ENCODE measurements at places on chromosomes 6 and 20.

DNA sequence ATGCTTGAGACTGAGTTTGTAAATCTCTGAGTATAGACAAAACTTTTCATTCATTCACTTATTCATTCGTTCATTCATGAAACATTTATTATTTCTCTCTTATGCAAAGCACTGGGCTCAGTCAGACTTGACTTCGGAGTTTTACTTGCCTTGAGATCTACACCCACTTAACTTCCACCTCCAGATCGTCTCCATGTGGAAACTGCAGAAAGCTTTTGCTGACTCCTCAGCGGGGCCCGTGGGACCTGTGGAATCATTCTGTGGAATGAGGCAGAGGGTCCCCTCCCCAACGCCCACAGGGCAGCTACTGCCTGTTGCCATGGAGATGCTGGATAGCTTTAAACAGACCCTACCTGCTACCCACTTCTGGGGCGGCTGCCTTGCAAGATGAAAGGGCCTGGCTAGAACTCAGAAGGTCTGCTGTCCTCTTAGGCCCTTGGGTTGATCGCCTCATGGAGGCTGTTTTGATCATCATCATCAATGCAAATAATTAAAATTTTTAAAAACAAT lies 66.4 kb upstream of the KCNG1 start:
- DNase-seq: no peak

GRCh38 chr20:63208346-63208909 lies 7.5 kb downstream of the YTHDF1 start:
- no peak for DNase-seq

GRCh38 chr6:160973311-160974250 lies 18.0 kb upstream of the MAP3K4 start:
- DNase-seq: no peak

DNA sequence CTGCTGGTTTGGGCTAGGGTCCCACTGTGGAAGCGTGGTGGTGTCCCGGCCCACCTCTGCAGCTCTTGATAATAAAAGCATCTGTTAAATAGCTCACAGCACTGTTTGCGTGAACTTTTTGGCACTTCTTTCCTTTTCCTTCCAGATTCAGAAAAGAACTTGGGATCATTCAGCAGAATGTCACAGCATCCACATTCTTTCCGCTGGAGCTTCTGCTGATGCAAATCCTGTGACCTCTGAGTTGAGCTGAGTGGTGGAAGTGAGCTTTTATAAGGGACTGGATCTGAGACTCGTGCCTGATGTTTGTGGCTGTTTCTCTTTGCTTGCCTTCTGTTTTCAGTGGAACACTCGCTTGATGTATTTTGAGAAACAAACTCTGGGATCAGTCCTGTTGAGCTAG lies 3.9 kb downstream of the OSBPL2 start:
- no peak for DNase-seq

DNA sequence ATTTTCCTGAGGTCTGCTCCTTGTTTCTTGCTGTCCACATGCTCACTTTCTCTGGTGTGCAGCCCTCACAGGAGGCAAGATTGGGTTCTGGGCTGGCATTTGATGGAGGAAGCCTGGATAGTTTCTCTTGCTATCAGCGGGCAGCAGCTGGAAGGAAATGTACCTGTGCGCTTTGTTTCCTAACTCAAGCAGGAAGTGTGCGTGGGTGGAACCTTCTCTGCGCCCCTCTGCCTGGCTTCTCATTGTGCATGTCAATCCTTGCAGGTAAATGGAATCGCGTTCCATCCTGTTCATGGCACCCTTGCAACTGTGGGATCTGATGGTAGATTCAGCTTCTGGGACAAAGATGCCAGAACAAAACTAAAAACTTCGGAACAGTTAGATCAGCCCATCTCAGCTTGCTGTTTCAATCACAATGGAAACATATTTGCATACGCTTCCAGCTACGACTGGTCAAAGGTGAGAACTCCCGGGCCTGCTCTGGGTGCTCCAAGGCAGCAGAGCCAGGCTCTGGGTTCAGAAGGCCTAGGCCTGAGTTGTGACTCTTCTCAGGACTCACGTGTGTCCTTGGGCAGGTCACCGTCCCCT lies 16.8 kb upstream of the RBM38 start:
- DNase-seq: no peak

- DNase-seq: no peak
These were observed 93.6 kb downstream of the GRM4 start for GRCh38 chr6:34052071-34052825.

GRCh38 chr6:11431455-11431937 lies 106.1 kb upstream of the TMEM170B start:
- DNase-seq: no peak

GRCh38 chr20:44196271-44196670 lies 9.3 kb upstream of the JPH2 start:
- no peak for DNase-seq

GRCh38 chr6:18264923-18265377 lies 620 bp upstream of the DEK start:
- DNase-seq: no peak

DNA sequence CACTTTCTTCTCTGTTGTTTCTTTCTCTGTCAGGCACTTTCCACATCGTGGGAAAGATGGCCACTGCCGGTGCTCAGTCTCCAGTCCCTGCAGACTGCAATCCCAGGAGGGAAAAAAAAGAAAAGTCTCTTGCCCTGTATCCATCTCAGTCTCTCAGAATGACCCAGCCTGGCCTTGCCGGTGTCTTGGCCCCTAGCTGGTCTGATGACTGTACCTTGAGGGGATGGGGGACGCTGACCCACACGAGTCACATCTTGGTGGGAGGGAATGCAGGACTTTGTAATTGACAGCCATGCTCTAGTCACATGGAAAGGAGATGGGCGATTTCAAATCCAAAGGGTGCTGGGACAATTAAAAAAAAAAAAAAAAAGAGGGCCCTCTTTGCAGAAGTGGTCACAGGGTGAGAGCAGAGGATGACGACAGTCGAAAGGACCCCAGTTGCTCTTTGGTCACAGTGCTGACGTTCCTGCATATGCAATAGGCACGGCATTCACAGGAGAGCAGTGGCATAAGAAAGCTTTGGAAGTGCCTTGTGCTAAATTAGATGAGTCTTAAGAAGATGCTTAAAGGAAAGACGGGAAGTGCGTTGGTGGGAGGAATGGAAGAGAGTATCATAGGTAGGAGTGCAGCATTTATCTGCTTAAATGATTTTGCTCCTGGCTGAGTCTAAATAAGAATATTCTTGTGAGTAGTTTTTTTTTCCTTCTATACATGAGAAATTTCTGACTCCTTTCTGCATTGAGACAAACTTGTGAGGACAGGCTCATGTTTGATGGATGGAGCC lies 63.9 kb upstream of the AKAP12 start:
- DNase-seq: no peak

DNA sequence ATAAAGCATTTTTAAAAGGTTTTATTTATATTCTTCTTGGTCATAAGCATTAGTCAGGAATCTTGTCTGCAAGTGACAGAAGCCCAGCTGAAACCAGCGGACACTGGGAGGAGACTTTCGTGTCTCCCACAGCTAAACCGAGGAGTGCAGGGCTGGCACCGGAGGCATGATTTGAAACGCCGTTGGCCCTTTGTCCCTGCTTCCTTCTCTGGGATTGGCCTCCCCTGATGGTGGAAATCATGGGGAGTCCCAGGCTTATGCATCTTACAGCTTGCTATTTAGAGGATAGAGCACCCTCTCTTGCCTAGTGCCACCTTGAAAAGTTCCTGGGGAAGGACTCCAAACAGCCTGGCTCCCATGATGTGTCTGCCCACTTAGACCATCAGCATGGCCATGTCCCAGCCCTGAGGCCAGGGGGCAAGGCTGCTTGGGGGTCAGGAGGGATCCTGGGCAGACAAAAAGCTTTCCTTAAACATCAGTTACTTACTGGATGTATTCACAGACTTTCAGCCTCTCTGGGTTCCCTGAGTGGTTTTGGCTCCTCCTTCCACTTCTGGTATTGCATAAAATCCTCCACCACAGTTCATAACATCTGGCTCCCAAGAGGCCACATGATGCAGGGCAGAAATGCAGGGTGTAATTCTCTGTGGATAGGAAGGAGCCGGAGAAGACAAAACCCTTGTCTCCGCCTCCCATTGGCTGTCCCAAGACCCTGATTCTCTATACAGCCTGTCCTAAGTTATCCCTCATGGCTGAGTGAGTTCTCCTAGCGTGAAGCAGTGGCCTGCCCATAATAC lies 49.3 kb upstream of the INSM1 start:
- DNase-seq: no peak

DNA sequence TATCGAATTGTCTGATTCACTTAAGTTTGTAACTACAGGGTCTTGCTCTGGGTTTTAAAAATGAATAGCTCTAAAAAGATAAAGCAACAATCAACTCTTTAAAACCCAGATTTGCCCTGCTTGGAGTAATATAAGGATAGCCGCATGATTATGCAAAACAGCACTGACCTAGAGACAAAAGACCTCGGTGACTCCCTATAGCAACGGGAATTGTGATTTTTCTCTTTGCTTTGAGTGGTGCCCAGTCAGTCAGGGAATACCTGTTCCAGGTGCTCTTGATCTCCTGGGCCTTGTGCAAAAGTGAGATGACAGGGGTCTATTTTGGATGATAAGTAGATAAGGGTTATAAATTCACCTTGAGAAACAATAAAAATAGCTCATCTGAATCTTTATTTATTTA lies 336.3 kb upstream of the NOX3 start:
- DNase-seq: no peak

- no peak for DNase-seq
These were observed 39.5 kb upstream of the CHD6 start for GRCh38 chr20:41657655-41658054.

GRCh38 chr20:58072695-58073671 lies 155.5 kb downstream of the ANKRD60 start:
- no peak for DNase-seq

DNA sequence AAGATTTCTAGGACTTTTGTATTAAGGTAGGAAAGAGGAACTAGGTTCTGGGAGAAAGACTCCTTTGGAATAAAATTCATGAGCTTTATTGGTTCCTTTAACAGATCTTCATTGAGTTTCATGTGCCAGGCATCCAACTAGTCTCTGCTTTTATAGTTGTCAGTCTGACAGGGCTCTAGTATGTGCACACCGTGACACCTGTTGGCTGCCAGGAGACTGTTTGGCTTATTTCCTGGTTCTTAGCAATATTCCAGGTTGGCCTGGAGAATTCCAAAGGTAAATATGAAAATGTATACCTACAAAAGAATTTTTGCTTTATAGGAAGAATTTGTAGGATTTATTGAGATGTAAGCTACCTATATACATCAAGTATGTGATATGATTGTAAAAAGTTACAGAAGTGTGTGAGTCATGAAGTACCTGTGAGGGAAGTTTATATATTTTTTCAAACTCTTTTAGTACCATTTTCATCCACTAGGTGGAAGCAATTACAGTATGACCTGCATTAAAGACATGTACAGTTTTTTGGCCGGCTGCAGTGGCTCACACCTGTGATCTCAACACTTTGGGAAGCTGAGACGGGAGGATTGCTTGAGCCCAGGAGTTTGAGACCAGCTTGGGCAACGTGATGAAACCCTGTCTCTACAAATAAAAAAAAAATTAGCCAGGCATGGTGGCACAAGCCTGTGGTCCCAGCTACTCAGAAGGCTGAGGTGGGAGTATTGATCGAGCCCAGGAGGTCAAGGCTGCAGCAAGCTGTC lies 35.2 kb downstream of the NDUFAF5 start:
- DNase-seq: no peak

DNA sequence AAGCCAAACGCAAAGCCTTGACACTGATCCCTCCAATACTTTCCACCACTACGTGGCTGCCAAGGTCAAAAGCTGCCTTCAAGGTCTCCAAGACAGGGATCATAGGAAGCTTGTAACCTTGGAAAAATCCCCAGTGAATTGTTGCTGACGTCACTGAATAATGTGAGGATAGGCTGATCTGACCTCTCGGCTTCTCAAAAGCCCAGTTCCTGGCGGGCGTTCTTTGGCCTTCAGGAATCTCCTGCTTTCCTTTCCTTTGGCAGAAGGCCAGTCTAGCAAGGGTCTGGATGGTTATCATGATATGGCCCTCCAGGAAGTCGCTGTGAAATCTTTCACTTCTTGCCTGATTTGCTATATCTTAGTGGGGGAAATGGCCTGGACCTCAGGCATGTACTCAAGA lies 61.4 kb upstream of the TNFAIP3 start:
- DNase-seq: no peak

GRCh38 chr20:62902926-62903615 lies 23.2 kb downstream of the DIDO1 start:
- no peak for DNase-seq

- DNase-seq: no peak
These were observed 152.6 kb downstream of the BCKDHB start for GRCh38 chr6:80259118-80259517.

DNA sequence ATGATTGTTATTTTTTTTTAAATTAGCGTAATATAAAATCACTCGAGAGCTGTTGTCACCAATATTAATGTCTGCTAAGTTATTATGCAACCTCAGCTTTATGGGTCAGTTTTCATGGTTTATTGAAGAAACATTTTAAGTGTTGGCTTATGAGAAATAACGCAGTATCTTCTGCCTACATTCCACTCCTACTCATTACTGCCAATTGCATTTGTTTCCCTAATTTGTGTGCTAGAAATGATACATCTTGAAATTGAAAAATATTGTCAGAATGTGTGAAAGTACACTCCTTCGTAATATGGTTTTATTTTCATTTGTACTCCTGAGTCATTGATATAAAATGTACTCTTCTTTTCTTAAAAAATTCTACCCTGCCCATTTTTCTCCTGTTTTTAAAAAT lies 333.3 kb upstream of the HSF2 start:
- no peak for DNase-seq

- DNase-seq: no peak
These were observed 584 bp downstream of the PTK7 start for GRCh38 chr6:43076464-43077332.

DNA sequence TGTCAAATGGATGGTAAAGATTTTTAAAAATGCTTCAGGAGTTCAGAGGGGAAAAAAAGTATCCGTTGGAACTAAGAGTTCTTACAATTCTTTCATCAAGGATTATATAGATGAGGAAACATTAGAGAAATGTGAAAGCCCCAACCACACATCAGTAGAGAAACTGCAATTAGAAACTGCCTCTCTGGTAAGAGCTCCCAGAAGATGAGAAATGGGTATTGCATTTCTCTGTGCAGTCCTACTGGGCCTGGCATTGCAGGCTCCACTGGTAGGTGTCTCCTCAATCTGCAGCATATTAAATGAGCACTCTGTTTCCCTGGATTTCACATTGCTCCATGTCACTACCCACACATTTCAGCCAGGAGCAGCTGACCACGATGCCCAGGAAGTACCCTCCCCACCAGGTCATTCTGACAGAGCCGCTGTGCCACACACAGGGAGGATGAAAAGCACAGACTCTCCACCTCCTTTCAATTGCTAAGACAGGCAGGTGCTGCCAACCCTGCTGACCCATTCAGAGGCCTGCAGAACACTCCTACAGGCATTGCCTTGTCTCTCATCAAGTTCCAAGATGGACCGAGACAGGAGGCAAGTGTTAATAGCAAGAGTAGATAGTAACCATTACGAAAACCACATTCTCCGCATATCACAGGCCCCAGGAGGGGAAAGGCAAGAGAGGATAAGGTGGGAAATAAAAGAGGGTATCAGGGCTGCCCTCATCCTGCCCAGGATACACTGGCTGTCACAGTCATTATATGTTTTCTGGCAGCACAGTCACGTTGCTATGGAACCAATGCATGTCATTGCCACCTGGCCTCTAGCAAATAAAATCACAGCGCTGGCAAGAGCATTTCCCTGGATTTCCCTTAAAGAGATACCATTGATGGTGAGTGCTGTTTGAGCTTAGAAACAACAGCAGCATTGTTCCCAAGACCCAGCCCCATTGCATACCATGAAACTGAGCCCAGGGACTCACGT lies 241.7 kb downstream of the ATXN1 start:
- DNase-seq: no peak

Data from activated T-helper 1 cell treated with anti-CD3 and anti-CD28 coated beads, Interleukin-2, amount 50 U/mL, for 16 hours (primary cell).